ENCODE measurements at places on chromosomes 3 and 15. TPM values are rescaled to one million over a fixed set of nuclear protein-coding genes. Genes with fewer than 3 reads are reported as not detected.

- peaks cover 18% of the 10 kb centered on the region for H3K27me3 ChIP-seq
- no peak overlapping the region for H3K4me3 ChIP-seq
- DNase-seq: no peak
- H3K4me1 ChIP-seq: peaks cover 23% of the 10 kb centered on the region
- H3K36me3 ChIP-seq: peaks cover 4% of the 10 kb centered on the region
These were observed 26.1 kb downstream of the PTH1R start for GRCh38 chr3:46903341-46904302.

DNA sequence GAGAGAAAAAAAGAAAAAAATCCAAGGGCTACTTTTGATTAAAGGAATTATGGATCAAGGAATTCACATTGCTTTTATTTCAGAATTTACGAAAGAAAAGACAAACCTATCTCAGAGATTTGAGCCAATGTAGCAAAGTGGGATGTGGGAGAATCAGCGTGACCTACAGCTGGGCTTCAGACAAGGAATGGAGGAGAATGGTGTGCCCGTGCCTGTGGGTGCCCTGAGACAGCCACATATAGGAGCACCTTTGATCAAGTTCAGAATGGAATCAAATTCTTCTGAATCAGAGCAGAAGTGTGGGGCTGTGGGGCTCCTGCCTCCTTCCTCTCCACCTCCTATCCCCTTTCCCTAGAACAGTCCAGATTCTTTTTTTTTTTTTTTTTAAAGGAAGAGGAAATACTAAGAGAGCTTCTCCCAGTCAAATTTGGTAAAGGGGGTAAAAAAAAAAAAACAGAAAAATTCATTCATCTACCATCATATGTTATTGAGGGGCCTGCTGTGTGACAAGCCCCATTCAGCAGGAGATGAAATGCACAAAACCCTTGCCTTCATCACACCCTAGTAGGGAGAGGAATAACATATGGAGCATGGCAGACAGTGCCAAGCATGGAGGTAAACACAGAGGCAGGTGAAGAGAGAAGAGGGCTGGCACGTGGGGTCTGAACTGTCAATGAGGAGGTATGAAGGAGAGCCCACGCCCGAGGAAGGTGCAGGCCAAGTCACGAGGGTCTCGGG, 25.0 kb upstream of the MUSTN1 start:
- no peaks in the 10 kb centered on the region for H3K27me3 ChIP-seq
- H3K4me3 ChIP-seq: no peak overlapping the region
- DNase-seq: no peak

Gene CADPS
- 0.58 TPM for total RNA-seq

Gene GOLGA8Q
- 0.75 TPM for total RNA-seq

GRCh38 chr3:132643366-132643765, 16.2 kb downstream of the ACAD11 start:
- no peaks in the 10 kb centered on the region for H3K27me3 ChIP-seq
- no peak overlapping the region for H3K4me3 ChIP-seq
- peaks cover 4% of the 10 kb centered on the region for H3K36me3 ChIP-seq
- no peak for DNase-seq
- H3K27ac ChIP-seq: no peak overlapping the region
- H3K4me1 ChIP-seq: no peaks in the 10 kb centered on the region

- peaks cover 14% of the 10 kb centered on the region for H3K4me1 ChIP-seq
- DNase-seq: peak; percentile 84
- H3K27me3 ChIP-seq: no peaks in the 10 kb centered on the region
- peak overlapping the region; percentile 82 for H3K4me3 ChIP-seq
- H3K36me3 ChIP-seq: no peaks in the 10 kb centered on the region
These were observed 731 bp downstream of the FYTTD1 start for GRCh38 chr3:197750396-197750831.

Gene NLGN1
- total RNA-seq: 8.5 TPM

Gene LEKR1
- 0.27 TPM for total RNA-seq

Gene SERINC4
- total RNA-seq: 0.18 TPM

All from muscle of leg (tissue), 16 donors.